ENCODE measurements at places on chromosomes 2 and 18. TPM values are rescaled to one million over a fixed set of nuclear protein-coding genes. Genes with fewer than 3 reads are reported as not detected.

Gene EVX2
- total RNA-seq, result not detected

Gene GCG
- total RNA-seq, result 1,775 TPM

Gene RNF152
- 5.1 TPM for total RNA-seq

Gene GPBAR1
- 0.12 TPM for total RNA-seq

Gene CCDC141
- total RNA-seq, result 8.4 TPM

Gene ICOS
- 0.06 TPM for total RNA-seq

Gene SP140
- 0.49 TPM for total RNA-seq

Gene DHRS9
- total RNA-seq, result 1.1 TPM

Gene CAPN14
- not detected for total RNA-seq

Gene MAPK4
- total RNA-seq, result 0.53 TPM

Gene ALPP
- total RNA-seq, result not detected

Gene GKN1
- not detected for total RNA-seq

Gene SLC30A3
- 0.12 TPM for total RNA-seq

GRCh38 chr2:166727095-166727494, 161.2 kb upstream of the XIRP2 start:
- no peaks in the 10 kb centered on the region for H3K27me3 ChIP-seq
- no peak overlapping the region for H3K4me3 ChIP-seq
- no peaks in the 10 kb centered on the region for H3K36me3 ChIP-seq
- H3K27ac ChIP-seq, result no peak overlapping the region

DNA sequence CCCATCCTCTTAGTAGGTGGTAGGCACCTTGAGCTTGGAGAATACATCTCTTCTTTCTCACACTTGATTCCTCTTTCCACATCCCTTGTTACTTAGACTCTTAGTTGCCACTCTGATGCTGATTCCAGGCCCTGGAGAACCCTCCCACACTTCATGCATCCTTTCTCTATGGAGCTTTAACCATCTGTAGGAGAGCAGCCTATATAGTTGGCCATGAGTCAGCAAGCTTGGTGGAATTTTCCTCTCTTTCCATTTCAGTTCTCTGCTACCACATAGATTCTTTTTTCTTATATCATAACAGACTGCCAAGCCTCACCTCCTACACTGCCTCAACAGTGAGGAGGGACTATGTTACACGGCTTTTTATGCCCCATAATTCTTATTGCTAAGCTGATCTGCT, 851.6 kb upstream of the CDH2 start:
- H3K36me3 ChIP-seq, result no peaks in the 10 kb centered on the region
- no peak overlapping the region for H3K4me3 ChIP-seq
- H3K27me3 ChIP-seq, result no peaks in the 10 kb centered on the region
- DNase-seq, result no peak

DNA sequence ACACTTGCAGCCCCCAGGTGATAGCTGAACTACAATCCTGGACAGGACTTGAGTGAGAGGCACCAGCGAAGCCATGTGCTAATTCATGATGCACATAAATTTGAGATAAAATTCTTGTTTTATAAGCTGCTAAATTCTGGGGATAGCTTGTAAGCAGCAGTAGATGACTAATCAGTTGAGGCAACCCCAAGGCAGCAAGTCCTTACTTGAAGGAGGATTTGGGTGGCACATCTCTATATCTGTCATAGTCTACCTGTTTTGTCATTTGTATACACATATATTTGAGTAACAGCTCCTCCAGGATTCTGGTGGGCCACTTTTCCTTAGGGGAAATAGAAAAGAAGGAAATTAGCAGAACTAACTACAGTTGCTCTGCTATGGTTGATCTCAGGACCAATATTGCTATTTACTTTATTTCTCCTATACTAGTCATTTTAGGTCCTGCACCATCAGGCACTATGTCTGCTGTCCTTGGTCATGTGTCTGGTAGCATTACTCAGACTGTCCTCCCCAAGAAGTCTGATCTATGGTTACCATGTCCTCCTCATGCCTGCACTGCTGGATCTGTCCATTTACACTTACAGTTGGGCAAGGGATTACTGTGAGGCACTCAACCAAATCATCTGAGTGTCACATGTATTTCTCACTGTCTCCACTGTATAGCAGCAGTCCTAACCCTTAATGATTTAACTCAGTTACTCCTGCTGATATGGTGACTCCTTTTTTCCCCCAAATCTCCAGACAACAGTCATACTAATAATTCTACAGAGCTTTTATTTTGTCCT, 436.0 kb upstream of the CWC22 start:
- H3K27ac ChIP-seq, result no peak overlapping the region
- DNase-seq, result no peak
- H3K4me3 ChIP-seq, result no peak overlapping the region
- no peaks in the 10 kb centered on the region for H3K27me3 ChIP-seq
- no peaks in the 10 kb centered on the region for H3K4me1 ChIP-seq
- H3K36me3 ChIP-seq, result no peaks in the 10 kb centered on the region

GRCh38 chr2:76808732-76809131, 713.4 kb downstream of the LRRTM4 start:
- H3K36me3 ChIP-seq, result no peaks in the 10 kb centered on the region
- H3K27me3 ChIP-seq, result no peaks in the 10 kb centered on the region
- no peaks in the 10 kb centered on the region for H3K4me1 ChIP-seq
- DNase-seq, result no peak
- H3K4me3 ChIP-seq, result no peak overlapping the region

DNA sequence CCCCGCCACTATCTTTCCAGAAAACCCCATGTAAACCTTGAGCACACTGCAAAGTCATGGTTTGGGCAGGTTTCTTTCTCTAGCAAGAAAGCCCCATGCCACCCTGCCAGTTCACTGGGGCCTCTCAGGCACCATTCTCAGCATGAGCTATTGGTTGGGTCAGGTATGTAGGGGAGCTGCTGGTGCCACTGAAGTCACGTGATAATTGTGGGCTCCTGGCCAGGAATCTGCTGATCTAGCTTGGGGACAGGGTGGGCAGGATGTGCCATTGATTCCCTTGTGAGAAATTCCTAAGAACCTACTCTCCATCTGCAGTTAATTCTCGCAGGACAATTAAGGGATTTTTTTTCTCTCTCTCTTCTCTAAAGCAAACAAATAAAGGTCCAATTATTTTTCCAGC, 26.5 kb upstream of the HNMT start:
- no peaks in the 10 kb centered on the region for H3K4me1 ChIP-seq
- H3K36me3 ChIP-seq, result no peaks in the 10 kb centered on the region
- H3K27ac ChIP-seq, result no peak overlapping the region
- H3K27me3 ChIP-seq, result no peaks in the 10 kb centered on the region
- DNase-seq, result no peak
- no peak overlapping the region for H3K4me3 ChIP-seq

GRCh38 chr2:40178971-40179370, 272.9 kb downstream of the SLC8A1 start:
- no peak overlapping the region for H3K4me3 ChIP-seq
- no peak for DNase-seq
- no peaks in the 10 kb centered on the region for H3K27me3 ChIP-seq
- no peak overlapping the region for H3K27ac ChIP-seq

DNA sequence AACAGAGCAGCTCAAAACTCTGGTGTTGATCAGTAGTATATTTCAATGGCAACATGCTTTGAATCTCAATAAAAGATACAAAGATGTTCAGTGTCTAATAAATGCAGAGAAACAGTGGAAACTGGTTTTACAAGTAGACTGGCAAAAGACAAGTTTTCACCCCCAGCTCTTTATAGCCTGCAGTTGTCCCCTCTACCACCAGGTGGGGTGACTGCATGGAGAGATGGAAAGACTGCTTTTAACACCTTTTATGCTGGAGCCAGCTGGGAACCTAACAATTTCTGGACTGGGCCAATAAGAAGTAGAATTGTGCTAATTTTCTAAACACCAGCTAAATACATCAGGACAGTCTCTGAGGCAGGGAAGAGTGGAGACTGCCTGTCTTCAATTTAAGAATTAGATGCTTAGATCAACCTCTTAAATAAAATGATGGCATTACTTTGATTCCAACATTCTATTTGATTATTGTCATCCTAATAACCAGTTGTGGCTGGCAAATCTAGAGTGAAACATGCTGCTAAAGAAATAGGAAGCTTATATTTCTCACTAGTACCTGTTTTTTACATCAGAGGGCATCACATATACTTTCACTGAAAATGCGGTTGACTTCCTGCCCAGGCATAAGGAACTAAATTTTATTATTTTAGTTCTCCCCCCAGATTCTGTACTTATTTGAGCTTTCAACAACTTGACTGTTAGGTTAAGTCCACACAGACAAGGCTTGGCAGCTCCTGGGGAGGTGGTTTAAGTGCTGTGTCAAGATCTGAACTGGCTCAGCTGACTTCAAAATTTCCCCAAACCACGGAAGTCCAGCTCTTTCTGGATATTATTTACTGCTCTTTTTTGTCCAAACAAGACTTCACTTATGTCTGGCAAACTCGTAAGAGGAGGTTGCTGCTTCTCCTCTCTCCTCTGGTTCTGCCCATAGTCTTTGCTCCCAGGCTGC, 140.5 kb downstream of the TPGS2 start:
- no peaks in the 10 kb centered on the region for H3K27me3 ChIP-seq
- DNase-seq, result no peak
- no peaks in the 10 kb centered on the region for H3K36me3 ChIP-seq
- no peak overlapping the region for H3K4me3 ChIP-seq

GRCh38 chr2:61802548-61802947, 51.3 kb downstream of the FAM161A start:
- DNase-seq, result no peak
- H3K27ac ChIP-seq, result no peak overlapping the region
- H3K36me3 ChIP-seq, result no peaks in the 10 kb centered on the region
- no peak overlapping the region for H3K4me3 ChIP-seq
- H3K27me3 ChIP-seq, result no peaks in the 10 kb centered on the region
- H3K4me1 ChIP-seq, result no peaks in the 10 kb centered on the region

GRCh38 chr2:26577442-26578112, 63.6 kb downstream of the CIB4 start:
- no peaks in the 10 kb centered on the region for H3K27me3 ChIP-seq
- no peak overlapping the region for H3K27ac ChIP-seq
- peak; percentile 21 for DNase-seq
- H3K4me1 ChIP-seq, result no peaks in the 10 kb centered on the region
- H3K4me3 ChIP-seq, result no peak overlapping the region

DNA sequence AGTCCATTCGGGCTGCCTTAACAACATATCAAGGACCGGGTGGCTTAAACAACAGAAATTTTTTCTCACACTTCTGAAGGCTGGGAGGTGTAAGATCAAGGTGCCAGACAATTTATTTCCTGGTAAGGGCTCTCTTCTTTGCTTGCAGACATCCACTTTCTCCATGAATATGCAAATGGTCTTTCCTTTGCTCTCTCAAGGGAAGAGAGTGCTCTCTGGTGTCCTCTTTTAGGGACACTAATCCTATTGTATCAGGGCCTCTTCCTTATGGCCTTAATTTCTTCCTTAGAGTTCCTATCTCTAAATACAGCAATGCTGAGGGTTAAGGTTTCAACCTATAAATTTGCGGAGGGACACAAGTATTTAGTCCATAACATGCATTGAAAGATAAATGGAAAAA, 770.8 kb downstream of the DSC3 start:
- no peaks in the 10 kb centered on the region for H3K27me3 ChIP-seq
- no peaks in the 10 kb centered on the region for H3K36me3 ChIP-seq
- no peak for DNase-seq
- no peak overlapping the region for H3K27ac ChIP-seq
- no peaks in the 10 kb centered on the region for H3K4me1 ChIP-seq
- no peak overlapping the region for H3K4me3 ChIP-seq

GRCh38 chr2:86787736-86788135, 3.0 kb downstream of the CD8A start:
- H3K4me1 ChIP-seq, result no peaks in the 10 kb centered on the region
- no peak for DNase-seq
- H3K4me3 ChIP-seq, result no peak overlapping the region
- H3K27me3 ChIP-seq, result peaks cover 19% of the 10 kb centered on the region

GRCh38 chr2:155176345-155176744, 477.9 kb downstream of the KCNJ3 start:
- no peaks in the 10 kb centered on the region for H3K36me3 ChIP-seq
- no peak overlapping the region for H3K4me3 ChIP-seq
- DNase-seq, result no peak
- H3K27ac ChIP-seq, result no peak overlapping the region

GRCh38 chr2:241798631-241799521, 10.1 kb upstream of the NEU4 start:
- no peak overlapping the region for H3K27ac ChIP-seq
- no peaks in the 10 kb centered on the region for H3K36me3 ChIP-seq
- no peak for DNase-seq
- no peak overlapping the region for H3K4me3 ChIP-seq

DNA sequence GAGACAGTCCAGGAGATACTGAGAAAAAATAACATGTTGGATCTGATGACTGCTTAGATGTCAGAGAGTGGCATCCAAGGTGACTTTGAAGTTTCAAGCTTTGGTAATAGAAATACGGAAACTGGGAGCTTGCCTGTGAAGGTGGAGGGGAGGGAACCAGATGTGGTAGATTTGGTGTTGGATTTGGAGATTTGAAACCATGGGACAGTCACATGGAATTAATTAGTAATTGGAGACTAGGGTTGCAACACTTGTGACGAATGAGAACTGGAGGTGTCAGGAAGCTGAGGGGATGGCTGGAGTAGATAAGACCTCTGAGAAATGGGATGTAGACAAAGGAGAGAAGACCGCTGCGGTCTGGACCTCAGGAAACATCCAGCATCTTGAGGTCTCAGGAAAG, 46.7 kb downstream of the RPL37A start:
- no peak overlapping the region for H3K27ac ChIP-seq
- no peak for DNase-seq
- no peaks in the 10 kb centered on the region for H3K27me3 ChIP-seq

DNA sequence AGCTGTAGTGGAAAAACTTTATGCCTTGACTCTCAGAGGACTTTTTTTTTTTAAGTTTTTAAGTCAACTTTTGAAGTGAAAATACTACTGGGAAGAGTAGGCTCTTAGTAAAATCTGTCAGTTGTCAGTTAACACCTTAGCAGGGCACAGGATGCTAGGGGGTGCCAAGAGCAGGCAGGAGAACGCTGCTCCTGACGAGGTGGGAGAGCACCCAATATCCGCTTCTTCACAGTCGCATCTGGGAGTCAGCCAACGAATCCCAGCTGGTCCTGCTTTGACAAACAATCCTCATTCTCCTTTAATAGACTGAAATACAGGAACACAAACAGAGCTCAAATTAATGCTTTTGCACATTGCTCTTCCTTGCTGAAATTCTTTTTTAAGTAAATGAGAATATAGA, 709.5 kb upstream of the ACVR2A start:
- no peak overlapping the region for H3K4me3 ChIP-seq
- no peak overlapping the region for H3K27ac ChIP-seq
- H3K4me1 ChIP-seq, result no peaks in the 10 kb centered on the region
- H3K27me3 ChIP-seq, result no peaks in the 10 kb centered on the region
- DNase-seq, result peak; percentile 12

GRCh38 chr2:20662308-20662937, 4.5 kb upstream of the GDF7 start:
- H3K4me1 ChIP-seq, result no peaks in the 10 kb centered on the region
- H3K4me3 ChIP-seq, result no peak overlapping the region
- no peak for DNase-seq
- H3K36me3 ChIP-seq, result no peaks in the 10 kb centered on the region

- no peaks in the 10 kb centered on the region for H3K27me3 ChIP-seq
- no peak for DNase-seq
- H3K4me3 ChIP-seq, result no peak overlapping the region
- H3K27ac ChIP-seq, result peak overlapping the region; percentile 68
- H3K4me1 ChIP-seq, result peaks cover 9% of the 10 kb centered on the region
Measured at GRCh38 chr18:76459312-76459686, 35.7 kb downstream of the ZNF516 start.

- no peak for DNase-seq
- H3K27ac ChIP-seq, result no peak overlapping the region
- H3K36me3 ChIP-seq, result no peaks in the 10 kb centered on the region
- H3K4me1 ChIP-seq, result no peaks in the 10 kb centered on the region
- H3K4me3 ChIP-seq, result no peak overlapping the region
Measured at GRCh38 chr2:182503886-182504285, 77.0 kb upstream of the PDE1A start.

Measured in pancreas (tissue), 10 donors.